Fibroblast of pulmonary artery (primary cell): ENCODE measurements at places on chromosomes 11 and 22.
A peak's percentile ranks its signal among the peaks of the same experiment; 100 is the strongest.

- peak; percentile 98 for DNase-seq
These were observed 13.1 kb downstream of the EEF1G start for GRCh38 chr11:62560566-62561103.

GRCh38 chr22:38652859-38653258, 3.3 kb downstream of the FAM227A start:
- no peak for DNase-seq

DNA sequence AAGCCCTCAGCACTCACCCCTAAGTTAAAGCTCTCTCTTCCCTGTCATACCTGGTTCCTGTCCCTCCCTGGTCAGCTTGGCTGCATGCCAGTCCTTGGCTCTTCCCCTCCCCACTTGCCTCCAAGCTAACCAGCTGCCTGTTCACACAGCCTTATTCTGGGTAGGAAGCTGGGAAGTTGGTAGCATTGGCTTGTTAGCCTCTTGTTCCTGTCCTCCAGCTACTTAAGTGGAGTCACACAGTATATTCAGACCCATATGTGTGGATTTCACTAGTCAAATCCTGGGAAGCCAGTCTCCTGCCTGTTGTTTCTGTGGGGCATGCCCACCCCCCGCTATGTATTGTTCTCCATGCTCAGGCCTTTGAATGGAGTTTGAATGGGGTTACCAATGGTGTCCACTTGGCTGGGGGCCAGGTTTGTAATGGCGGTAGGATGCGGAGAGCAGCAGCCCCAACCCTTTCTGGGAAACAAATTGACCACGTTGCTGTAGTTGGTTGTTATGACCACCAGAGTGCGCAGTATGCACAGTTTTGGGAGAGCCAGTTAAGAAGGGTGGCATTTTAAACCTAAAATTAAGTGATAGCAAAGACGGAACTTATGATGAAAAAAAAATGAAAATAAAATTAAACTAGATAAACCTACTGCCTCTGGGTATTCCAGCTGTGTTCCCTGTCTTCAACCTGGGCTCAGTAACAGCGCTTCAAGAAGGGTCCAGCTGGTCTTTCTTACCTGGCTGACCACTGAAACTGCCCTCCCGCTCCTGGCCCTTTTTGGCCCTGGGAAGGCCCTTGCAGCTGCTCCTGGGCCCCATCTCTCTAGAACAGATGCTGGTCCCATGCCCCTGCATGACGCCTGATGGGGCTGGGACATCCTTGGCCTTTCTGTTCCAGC, 10.7 kb upstream of the RPS3 start:
- peak; percentile 88 for DNase-seq

GRCh38 chr22:42069801-42070516, 653 bp downstream of the NAGA start:
- no peak for DNase-seq

DNA sequence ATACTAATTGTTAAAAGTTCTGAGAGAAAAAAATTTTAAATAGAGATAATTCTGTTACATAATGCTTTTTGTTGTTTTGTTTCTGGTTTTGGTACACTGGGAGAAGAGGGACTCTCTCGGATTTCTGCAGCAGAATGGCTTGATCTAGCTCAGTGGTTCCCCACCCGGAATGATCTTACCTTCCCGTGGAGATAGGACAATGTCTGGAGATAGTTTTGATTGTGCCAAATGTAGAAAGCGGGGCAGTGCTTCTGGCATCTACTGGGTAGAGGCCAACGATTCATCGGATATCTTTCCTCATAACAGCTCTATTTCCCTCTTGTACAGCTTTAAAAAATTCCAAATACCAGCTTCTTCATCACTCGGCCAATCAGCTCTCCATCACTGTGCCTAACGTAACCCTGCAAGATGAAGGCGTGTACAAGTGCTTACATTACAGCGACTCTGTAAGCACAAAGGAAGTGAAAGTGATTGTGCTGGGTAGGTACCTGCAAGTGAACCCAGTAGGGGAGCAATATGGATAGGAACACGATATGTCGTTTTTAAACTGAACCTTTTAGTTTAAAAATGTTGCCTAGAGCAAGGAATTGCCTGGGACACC, 13.2 kb downstream of the CRTAM start:
- DNase-seq = no peak

DNA sequence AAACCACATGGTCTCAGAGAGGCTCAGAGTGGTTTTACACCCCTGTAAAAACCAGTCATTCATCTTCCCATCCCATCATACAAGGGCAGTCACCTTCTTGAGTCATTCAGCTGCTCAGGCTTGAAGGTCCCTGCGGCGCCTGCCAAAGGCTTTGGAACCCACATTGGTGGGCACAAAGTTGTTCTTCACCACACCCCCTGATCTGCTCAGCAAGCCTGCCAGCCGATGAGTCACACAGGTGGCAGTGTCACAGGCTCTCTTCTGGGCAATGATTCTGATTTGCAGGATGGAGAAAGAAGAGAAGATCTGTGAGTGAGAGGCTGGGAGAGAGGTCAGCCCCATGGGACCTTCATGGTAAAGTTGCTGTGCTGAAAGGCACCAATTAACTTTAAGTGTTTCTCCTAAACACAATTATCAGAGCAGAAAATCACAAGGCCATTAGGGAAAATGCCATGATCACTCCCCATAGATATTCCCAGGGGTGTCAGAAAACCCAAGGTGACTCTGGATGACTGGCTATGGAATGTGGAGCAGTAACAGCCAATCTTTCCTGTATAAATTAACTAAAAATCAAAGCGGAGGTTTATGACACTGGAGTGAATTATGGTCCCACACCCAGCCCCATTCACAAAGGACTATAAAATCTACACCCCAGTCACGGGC, 4.4 kb downstream of the CALCA start:
- no peak for DNase-seq

GRCh38 chr11:44595964-44596381, 30.5 kb downstream of the CD82 start:
- DNase-seq = no peak

DNA sequence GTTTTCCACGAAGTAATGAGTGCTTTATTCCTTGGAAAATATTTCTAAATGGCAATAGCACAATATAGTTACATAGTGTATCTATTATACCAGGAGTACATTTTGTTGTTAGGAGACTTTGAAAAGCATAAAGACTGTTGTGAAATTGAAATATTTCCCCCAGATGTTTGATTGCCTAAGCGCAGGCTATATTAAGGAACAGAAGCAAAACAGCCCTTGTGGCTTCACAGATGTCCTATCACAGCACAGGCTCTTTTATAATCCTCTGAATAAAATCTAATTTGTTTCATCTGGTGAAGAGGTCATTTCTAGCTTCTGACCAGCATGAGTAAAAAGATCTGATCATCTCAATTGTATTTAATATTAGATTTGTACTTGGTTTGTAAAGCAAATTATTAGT, 48.2 kb downstream of the BSX start:
- DNase-seq = no peak

DNA sequence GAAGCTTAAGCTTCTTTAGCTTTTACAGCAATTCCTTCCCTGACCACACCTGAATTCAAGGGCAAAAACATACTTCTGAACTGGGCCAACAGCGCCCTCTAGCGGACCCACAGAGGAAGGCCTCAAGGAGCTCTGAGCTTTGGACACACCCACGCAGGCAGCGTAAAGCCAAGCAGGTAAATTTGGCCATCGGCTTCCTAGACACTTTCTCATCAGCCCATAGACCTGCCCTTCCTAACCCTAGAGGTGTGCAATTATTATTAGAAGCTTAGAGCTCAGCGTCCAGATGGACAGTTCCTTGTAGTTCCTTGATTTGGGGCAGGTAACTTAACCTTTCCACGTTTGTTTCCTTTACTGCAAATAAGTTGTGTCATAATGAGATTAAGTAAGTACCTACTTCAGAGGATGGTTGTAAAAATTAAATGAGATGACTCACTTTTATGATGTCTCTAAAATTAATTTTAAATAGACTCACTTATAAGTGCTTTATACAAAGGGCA, 25.7 kb upstream of the HMGXB4 start:
- peak; percentile 77 for DNase-seq

DNA sequence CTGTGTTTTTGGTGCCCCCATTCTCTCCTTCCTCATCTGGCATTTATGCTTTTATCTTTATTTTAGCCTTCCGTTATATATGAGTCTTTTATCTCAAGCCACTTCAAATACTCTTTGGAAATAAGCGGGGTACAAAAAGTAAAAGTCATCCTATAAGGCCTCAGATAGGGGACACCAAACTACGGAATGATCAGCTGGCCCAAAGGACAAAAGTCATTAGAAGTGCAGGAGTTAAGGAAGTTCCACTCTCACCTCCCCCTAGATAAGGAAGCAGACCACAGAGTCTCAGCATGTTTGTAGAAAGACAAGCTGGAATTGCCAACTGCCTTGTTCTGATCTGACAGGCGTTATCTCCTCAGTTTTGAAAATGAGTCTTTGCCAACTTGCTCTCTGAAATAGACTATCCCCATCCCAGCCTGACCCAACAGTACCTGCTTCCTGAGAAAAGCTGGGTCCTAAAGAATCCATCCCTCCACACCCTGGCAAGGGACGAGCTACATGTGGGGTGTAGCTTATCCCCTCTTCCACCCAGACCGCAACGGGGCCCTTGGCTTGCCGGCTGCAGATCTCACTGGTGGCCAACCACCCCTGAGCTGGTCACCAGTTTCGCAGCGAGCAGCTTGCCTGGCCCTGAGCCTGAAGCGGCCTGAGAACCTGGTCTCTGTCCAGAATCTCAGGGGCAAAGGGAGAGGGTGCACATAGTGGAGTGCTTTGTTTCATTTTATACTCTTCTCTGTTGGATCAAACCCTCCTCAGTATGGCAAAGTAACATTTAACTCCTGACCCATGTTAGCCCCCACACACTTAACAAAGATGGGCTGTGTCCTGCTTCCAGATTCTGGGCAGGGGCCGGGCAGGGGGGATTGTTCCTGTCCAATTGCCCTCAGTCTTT, 13.8 kb downstream of the FADS2 start:
- no peak for DNase-seq

GRCh38 chr22:29226351-29226981, 20.8 kb downstream of the EMID1 start:
- DNase-seq = no peak

DNA sequence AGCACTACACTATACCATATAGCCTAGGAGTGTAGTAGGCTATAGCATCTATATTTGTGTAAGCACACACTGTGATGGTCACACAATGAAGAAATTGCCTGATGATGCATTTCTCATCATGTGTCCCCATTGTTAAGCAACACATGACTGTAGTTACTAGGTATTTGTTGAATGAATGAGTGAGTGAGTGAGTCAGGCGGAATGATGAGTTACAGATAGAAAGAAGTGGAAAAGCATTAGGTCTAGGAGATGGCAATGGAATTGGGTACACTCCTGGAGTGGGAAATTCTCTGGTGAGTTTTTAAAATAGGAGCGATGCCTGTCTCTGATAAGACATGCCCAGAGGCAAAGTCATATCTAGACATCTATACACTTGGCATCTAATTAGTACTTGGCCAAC, 160.5 kb upstream of the TBCEL start:
- peak; percentile 5 for DNase-seq

DNA sequence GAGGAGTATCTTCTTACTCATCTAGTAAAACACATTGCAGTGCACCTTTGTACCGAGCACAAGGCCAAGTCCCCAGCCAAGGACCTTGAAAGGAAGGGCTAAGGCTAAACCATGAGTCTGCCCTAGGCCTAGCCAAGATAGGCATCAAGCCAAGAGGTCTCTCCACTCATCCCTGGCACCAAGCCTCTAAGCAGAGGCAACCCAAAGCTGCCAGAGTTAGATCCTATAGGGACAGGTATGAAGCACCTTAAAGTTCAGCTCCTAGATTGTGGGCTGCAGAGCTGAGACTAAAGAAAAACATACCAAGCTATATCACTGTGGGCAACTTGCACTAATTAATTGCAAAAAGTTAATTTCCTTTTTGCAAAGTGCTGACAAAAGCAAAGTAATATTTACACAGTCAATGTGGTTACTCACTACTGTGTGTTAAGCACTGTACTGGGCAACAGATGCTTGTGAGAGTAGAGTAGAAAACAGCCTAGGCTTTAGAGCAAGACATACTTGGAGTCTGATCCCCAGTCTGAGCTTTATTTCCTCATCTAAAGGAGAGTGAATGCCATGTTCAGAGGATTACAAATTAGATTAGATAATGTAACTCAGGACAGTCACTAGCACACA, 7.2 kb downstream of the COA4 start:
- DNase-seq = no peak

- DNase-seq = peak; percentile 53
These were observed 79.4 kb upstream of the PPARA start for GRCh38 chr22:46070803-46071450.

- no peak for DNase-seq
These were observed 127.1 kb upstream of the BMAL1 start for GRCh38 chr11:13150487-13150886.

- DNase-seq = no peak
These were observed 464.3 kb downstream of the NELL1 start for GRCh38 chr11:21133722-21134121.

- DNase-seq = no peak
These were observed 34.3 kb downstream of the GUCY1A2 start for GRCh38 chr11:106983991-106984390.

DNA sequence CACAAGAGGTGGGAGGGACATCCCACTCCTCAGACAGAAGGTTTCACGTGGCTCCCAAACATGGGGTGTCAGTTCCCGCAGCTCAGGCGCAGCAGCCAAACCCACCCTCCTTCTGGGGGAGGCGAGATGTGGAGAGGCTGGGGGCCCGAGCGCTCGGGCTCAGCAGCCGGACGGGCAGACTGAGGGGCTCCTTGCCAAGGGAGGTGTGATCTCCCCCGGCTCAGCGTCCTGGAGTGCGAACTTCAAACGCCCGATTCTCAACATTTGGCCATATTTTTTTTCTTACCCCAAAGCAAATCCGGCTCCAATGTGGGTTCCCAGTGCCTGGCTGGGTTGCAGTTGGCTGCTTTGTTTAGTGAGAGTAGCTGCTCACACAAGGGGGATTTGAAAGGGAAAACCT, 477.9 kb downstream of the MN1 start:
- no peak for DNase-seq

GRCh38 chr11:19164230-19164855, 37.4 kb downstream of the CSRP3 start:
- no peak for DNase-seq

DNA sequence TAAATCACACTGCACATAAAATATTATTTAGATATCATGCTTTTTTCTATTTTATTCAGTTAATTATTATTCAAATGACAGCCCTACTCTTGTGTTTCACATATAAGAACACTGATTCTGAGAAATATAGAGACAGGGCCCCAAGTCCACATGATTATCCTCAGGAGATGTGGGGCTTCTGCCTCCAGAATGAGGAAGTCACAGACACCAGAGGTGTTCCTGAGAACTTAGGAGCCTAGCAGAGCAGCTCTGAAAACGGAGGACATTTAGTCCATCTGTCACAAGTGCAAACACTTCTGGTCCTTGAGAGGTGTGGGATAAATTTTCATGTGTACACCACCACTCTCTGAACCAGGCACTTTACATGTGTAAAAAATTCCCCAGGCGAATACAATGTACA, 26.2 kb downstream of the TRIM66 start:
- no peak for DNase-seq

DNA sequence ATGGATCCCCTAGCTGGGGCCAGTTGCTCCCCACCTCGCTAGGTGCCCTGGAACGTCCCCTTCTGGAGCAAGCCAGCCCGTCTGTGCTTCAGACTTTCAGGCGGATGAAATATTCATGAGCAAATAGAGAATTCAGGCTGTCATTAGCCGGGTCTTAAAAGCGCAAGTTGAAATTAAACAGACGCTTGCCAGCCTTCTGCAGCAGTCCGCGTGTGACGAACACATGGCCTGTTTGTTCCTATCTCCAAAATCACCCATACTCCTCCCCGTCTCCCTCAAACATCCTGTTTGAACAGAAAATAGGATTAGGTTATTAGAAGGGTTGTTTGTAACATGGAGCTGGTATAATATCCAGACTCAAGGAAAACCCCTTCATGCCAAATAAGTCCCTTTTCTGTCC, 38.7 kb downstream of the MYO18B start:
- no peak for DNase-seq
